ENCODE measurements at places on chromosomes 6 and 20.

DNA sequence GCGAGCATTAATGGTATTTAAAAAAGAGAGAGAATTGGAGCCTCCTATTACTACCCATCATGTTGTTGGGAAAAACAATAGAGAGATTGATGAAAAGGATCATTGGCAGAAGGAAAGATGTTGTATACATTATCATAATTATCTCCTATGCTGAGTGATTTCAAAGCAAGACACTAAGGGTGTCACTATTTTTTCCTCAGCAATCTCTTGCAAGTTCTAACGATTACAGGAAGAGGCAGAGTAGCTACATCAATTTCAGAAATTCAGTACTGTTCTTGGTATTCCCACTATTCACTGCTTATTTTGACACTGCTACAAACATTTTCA lies 891.2 kb downstream of the C6orf118 start:
- DNase-seq, result no peak

- no peak for DNase-seq
Observed at GRCh38 chr6:56243518-56244070, 3.8 kb downstream of the COL21A1 start.

DNA sequence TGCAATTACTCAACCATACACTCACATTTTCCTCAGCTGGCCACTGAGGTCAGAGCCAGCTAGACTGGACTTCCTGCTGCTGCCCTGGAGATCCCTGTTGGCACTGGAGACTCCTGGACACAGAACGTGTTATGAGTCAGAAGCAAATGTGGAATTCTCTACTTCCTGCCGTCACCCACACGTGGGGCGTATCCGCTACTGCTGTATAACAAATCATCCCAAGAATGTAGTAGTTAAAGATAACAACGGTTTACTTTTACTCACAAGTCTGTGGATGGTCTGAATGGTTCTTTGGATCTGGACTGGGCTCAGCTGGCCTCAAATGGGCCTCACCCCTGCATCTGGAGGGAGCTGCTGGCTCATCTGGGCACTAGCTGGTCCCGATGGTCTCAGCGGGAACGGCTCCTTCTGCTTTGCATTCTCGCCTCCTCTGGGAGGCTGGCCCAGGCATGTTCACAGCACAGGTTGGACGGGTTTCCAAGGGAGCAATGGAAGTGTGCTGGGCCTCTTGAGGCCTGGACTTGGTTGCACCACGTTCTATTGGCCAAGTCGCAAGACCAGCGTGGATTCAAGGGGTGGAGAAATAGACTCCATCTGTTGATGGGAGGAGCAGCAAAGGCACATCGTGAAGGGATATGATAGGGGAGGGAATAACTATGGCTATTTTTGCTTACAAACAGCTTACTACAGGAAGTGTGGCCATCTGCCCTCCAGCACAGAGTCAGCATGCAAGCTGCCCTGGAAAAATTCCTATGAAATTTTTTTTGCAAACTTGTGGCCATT lies 118.5 kb downstream of the SNX5 start:
- DNase-seq, result no peak

DNA sequence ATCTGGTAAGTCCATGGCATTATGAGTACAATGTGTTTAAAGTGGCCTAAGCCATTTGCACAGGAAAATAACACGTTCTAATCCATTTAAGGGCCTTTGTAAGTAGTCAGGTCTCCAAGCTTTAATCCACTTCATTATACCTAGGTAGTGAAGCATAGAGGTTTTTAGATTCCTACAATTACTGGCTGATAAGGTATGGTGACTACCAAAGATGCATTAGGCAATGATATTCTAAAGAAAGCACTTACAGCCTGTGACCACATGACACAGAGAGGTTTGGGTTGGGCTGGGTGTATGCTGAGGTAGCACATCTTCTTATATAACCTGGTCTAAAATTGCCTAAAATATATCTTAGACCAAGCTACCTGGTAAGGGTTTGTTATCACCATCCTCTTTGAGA lies 504.4 kb downstream of the TFAP2B start:
- no peak for DNase-seq

Data from GOT3 (cell line).